ENCODE measurements at places on chromosomes 12 and 14.

- no peak for DNase-seq
Observed at GRCh38 chr14:104249089-104249488, 110.7 kb downstream of the KIF26A start.

GRCh38 chr12:65937161-65937641 is 112.9 kb downstream of the HMGA2 start:
- DNase-seq = peak; percentile 48

DNA sequence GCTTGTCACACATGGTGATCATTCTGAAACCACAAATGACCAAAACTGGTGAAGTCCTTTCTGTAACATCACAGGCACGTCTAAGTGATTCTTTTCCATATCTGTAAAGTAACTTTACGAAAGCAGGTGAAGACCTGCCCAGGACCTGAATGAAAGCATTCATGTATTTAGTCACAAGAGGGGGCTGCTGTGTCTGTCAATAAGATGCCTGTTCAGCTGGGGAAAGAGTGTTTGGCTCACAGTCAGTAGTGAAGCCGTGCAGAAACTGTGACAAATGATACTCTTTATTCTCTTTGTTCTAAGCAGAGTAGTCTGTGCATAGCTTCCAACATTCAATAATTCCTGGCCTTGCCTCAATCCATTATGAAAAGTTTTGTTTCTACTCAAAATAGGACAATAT is 373.5 kb upstream of the OR4E1 start:
- no peak for DNase-seq

DNA sequence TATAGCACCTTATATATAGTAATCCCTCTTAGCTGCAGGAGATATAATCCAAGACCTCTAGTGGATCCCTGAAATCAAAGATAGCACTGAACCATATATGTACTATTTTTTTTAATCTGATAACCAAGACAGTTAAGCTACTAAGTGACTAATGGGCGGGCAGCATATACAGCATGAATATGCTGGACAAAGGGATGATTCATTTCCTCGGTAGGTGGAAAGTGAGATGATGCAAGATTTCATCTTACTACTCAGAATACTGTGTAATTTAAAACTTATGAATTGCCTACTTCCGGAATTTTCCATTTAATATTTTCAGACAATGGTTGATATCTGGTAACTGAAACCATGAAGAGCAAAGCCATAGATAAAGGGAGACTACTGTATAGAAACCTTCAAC is 36.2 kb downstream of the PRMT8 start:
- no peak for DNase-seq

- DNase-seq = no peak
Observed at GRCh38 chr14:43647302-43647701, 859.8 kb downstream of the FSCB start.

DNA sequence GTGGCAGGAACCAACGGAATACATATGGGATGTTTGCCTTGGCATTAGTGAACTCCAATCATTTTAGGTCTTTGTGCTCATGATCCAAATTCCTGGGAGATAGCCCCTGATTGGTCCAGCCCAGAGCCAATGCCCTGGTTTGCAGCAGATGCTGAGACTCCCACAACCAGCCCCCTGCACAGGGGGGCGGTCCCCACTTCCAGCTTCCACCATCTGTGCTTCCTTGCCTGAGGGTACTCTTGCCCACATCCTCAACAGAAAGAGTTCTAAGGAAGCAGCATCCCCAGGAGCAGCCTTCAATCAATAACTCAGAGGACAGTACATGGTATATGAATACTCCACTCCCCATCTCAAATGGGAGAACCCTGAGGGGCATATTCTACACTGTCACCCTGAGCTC is 39.7 kb upstream of the FICD start:
- DNase-seq = no peak

- peak; percentile 55 for DNase-seq
Observed at GRCh38 chr14:30874999-30875787, 834 bp downstream of the COCH start.

GRCh38 chr12:55698965-55699364 is 8.7 kb downstream of the ITGA7 start:
- no peak for DNase-seq

GRCh38 chr14:104341532-104342434 is 203.4 kb downstream of the KIF26A start:
- no peak for DNase-seq

GRCh38 chr14:92404018-92404417 is 81.1 kb downstream of the SLC24A4 start:
- DNase-seq = no peak

DNA sequence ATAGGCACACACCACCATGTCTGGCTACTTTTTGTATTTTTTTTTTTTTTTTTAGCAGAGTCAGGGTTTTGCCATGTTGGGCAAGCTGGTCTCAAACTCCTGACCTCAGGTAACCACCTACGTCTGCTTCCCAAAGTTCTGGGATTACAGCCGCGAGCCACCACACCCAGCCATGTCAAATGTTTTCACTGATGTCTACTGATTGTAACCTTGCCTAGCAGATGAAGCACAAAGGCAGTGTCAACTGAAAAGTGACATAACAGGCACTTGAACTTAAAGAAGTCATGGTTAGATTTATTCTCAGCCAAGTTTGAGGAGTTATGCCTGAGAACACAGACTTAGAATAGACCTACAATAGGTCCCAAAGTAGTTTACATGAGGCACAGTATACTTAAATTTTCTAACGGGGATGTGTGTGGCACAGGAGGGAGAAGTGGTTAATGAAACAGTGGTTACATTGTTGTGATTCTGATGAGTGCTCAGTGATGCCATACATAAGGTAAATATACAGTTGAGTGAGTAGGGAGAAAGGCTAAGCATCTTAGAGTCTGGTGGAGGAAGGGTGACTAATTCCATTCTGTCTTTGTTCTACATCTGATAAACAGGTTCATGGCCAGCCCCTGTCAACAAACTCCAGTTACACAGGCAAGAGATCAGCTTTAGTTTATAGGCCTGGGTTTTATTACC is 12.6 kb upstream of the RNASE4 start:
- DNase-seq = no peak

DNA sequence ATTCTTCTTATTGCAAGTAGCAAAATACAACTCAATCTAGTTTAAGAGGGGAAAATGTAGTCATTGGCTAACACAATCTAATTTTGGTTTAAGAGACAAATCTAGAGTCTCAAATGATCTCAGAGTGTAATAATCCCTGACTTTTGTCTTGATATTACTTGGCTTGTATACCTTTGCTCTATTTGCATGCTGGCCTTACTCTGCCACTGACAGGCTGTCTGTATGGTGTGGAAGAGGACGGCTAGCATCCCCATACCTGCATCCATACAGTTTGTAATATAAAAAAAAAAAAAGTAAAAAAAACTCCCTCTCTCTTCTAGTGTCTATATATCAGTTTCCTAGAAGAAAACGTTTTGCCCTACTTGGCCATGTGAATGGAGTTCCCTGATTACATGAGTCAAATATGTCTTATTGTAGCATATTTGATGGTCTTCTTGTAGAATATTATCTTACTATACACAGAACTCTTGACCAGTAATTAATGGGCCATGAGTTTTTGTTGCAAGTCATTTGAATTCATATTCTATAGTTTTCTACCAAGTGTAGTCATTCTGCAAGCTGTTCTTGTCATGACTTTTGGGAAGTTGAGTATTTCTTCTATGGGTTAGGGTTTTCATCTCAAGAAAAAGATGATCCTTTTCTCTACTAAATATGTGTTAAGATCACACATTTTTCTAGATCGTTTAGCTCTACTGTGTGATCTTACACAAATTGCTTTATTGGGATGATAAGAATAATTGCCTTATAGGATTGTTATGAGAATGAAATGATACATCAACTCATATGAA is 8.2 kb downstream of the HIF1A start:
- no peak for DNase-seq

DNA sequence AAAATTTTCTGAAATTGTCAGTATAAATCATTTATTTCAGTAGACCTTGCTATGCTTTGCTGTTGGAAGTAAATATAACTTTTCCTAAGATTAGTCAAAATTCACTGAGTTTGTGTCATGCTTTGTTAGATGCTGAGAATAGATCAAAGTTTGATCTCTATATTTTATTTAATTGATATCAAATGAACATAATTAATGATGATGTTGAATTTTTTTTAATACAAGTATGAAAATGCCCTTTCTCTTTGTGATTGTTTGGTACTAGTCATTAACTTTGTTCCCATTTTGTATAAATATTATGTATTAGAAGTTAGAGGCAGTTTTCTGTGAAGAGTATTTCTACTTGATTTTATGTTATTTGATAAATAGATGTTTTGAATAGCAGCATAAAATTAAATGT is 45.7 kb downstream of the CCDC91 start:
- DNase-seq = no peak

DNA sequence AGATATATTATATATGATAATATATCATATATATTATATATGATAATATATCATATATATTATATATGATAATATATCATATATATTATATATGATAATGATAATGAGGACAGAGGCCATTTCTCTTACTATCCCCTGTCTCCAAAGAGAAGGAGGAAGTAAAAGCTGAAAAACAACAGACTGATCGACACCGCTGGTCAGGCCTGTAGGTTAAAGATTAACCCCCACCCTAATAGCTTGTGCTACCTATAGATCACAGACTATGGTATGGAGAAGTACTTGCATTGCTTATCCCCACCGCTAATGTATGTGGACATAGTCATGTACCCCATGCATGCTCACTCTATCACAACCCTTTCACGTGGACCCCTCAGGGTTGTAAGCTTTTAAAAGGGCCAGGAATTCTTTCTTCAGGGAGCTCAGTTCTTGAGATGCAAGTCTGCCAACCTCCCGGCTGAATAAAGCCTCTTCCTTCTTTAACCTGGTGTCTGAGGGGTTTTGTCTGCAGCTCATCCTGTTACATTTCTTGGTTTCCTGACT is 786.1 kb upstream of the TMEM132C start:
- no peak for DNase-seq

DNA sequence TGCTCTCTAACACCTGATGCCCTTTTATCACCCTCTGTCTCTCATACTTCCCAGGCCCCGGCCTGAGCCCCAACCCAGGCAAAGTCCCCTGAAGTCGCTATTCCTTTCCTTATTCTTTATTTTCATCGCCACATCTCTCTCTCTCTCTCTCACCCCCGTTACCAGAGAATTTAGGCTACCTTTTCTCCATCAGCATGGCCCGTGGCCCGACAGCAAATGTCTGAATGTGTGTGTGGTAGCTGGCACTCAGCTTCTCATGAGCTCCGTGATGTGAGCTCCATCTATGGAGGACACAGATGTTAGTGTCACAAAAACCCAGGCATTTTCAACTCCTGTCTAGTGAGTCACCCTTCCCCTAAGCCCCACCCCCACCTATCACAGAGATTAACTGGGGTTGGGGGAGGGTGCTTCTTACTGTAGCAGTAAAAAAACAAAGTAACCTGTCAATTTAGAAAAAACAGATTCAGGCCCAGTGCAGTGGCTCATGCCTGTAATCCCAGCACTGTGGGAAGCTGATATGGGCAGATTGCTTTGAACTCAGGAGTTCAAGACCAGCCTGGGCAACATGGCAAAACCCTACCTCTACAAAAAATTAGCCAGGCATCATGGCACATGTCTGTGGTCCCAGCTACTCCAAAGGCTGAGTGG is 53.8 kb downstream of the VCPKMT start:
- peak; percentile 38 for DNase-seq

GRCh38 chr14:41280745-41281144 is 325.9 kb upstream of the LRFN5 start:
- DNase-seq = no peak

DNA sequence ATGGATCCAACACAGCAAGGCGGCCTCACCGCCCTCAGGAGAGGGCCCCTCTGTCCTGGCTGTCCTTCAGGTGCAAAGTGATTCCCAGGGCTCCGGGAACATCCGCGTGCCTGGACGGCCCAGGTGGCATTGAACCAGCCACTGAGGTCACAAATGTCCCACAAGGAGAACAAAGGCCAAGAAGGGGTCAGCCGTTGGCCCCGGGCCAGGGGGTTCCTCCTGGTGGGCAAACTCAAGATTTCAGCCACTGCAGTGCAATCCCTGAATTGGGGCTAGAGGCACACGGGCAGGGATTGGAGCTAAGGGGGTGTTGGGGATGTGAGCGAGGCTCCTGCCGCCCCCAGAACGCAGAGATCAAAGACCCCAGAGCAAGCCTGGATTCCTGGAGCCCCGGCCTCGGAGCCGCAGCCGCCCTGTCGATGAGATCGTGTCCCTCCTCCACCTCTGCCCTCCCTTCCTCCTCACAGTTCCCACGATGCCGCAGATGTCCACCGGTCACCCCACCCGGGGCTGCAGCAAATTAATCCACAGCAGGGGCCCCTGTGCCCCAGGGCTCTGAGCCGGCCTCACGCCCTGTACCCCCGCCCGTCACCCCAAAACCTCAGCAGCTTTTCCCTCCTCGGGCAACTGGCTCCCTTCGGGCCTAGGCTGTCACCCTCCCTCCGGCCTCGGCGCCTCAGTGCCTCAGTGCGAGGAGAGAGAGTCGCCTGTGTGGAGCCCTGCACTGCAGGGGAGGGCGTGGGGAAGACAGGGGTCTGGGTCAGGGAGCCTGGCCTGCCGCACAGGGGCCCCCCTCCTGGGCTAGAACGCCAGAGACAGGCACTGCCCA is 56.7 kb upstream of the GALNT9 start:
- no peak for DNase-seq

- DNase-seq = no peak
Observed at GRCh38 chr12:56933826-56934625, at the start of gene SDR9C7. Gene SDR9C7, minus strand, starts transcription at chr12:56934408. Its CDS starts 147 bp downstream, at chr12:56934261.

- no peak for DNase-seq
Observed at GRCh38 chr12:66197495-66197921, 8.5 kb downstream of the IRAK3 start.

DNA sequence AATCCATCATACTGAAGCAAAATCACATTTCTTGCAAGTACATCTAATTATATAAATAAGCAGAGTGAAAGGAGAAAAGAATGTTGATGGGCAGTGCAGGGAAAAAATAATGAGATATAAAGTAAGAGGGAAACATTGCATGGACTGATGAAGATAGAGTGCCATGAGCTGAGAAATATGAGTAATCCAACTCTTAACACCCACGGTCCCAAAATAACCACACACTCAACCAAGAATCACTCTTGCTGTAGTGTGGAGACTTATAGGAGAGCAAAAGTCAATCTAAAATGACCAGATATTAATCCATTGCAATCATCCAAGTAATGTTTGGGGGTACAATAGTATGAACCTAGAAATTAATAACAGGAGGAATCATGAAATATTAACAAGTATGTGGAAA is 40.2 kb downstream of the MYF5 start:
- DNase-seq = no peak

GRCh38 chr12:58395470-58395869 is 454.1 kb downstream of the ATP23 start:
- DNase-seq = no peak

DNA sequence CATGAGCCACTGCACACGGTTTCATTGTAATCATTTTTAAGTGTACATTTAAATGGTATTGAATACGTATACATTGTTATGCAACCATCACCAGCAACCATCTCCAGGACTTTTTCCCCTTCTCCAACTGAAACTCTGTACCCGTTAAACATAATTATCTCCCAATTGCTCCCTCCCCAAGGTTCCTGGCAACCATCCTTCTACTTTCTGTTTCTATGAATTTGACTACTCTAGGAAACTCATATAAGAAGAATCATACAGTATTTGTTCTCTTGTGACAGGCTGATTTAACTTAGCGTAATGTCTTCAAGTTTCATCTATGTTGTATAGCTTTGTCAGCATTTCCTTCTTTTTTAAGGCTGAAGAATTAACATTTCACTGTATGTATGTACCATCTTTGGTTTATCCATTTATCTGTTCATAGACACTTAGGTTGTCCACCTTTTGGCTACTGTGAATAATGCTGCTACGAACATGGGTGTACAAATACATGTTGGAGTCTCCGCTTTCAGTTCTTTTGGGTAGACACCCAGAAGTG is 223.1 kb downstream of the EFCAB11 start:
- DNase-seq = no peak

Measured in right kidney (tissue), 9 donors.